Activated CD4-positive, alpha-beta T cell treated with anti-CD3 and anti-CD28 coated beads for 1 hour (primary cell): ENCODE measurements at places on chromosomes 2 and 18.
A peak's percentile ranks its signal among the peaks of the same experiment; 100 is the strongest.

- DNase-seq = no peak
These were observed at the start of gene LYPD6B for GRCh38 chr2:149038442-149039212. TSS of gene LYPD6B (plus strand) at chr2:149038699. CDS start at chr2:149130949, 92,250 bp downstream.

GRCh38 chr2:8882094-8882493 lies 44.7 kb upstream of the KIDINS220 start:
- no peak for DNase-seq

DNA sequence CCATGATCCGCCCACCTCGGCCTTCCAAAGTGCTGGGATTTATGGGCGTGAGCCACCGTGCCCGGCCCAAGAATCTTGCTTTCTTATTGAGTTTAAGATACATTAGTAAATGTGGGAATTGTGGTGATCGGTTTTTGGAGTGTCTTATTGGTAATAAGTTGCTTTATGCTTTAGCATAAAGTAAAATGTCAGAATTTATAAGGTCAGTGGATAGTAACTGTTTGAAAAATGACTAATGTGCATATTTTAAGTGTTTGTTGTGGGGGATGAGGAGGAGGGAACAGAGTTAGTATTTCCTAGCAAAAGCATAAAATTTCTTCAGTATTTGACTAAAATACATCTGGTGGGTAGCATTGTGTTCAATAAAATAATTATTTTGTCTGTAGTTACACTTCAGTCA lies 77.4 kb downstream of the SLC39A10 start:
- DNase-seq = no peak

DNA sequence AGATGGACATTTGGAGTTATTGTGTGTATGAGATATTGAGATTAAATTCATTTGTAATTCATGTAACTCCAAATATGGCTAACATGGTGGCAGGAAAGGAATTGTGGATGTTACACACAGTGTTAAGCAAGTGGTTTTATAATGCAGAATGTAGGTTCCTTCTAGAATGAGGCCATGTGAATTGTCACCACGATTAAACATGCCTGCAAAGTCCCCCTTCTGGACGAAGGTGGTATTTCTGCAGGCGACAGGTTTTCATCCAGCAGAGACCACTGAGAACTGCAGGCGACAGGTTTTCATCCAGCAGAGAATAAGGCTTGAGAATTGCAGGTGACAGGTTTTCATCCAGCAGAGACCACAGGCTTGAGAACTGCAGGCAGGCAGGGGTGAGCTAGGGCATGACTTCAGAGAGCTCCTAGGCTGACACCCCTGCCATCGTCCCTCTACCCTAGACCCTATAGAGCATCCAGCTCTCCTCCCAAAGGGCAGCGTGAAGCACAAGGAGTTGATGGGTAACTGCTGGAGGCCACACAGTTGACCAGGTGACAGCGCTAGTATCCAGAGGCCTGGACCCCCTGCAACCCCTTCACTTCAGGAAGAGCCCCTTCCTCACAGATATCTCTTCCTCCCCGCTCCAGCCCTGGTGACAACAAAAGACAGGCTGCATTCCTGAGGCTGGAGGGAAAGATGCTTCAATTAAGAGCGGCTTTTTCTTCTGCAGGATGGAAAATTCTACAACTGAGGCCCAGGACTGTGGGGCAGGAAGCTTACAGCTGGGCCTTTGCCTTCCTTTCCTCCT lies 175.8 kb downstream of the LOXHD1 start:
- DNase-seq = peak; percentile 34

- no peak for DNase-seq
These were observed 25.4 kb downstream of the ASXL3 start for GRCh38 chr18:33603454-33603853.

- no peak for DNase-seq
These were observed 129.6 kb upstream of the SLC1A4 start for GRCh38 chr2:64859312-64860212.

DNA sequence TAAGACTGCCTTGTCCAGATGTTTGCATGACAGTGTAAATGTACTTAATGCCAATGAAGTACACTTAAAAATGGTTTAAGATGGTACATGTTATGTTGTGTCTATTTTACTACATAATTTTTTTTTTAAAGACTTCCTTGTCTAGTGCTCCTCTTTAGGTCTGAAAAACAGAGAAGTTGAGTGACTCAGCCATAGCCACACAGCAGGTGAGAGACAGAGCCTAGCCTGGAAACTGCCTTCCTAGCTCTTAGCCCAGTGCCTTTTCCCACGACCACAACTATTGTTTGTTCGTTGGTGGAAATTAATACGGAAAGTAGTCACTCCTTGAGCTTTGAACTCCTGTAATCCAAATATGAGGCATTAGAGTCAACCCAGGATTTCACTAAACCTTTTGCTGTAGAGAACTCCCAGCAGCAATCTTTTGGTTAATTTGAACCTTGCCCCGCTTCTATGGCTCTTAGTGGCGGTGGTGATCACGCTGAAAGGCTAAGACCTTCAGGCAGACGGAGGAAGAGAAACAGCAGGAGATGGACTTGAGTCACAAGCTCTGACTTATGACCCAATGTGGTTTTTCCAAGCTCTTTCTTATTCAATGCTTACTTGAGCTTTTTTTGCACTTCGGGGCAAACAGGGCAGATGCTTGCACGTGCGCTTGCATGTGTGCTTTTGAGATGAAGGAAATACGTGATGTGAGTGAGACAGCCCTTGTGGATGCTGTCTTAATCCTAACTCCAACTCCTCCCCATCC lies 21.2 kb downstream of the TRIB2 start:
- DNase-seq = no peak

DNA sequence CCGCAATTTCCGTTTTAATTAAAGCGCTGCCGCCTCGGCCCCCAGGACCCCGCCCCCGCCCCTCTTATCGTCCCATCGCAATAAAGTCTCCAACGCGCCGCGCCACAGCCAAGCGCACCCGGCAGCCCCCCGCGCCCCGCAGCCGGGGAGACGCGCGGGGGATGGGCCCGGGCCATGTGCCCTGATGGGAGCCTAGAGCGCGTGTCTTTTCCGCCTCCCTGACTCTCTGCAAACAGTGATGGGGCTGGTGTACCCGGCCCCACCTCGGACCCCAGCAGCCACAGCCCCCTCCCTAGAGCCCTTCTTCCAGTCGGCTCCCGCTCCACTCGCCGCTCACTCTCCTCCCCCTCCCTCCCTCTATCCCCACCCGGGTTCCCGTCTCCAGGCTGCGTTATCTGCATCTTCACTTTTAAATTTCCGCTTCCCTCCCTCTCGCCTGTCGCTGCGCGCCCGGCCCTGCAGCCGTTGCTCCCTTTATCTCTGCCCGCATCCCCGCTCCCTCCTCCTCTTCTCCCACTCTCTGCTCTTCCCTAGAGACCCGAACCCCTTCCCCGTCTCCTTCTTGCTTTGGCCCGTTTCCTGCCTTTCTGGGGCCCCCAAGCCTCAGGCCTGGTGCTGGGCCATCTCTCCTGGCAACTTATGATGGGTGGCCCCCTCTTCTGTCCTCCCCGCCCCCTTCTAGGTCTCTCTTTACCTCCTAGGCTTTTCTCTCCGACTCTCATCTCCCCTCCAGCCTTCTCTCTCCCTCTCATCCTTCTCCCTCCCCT lies 524 bp upstream of the FEV start:
- no peak for DNase-seq

DNA sequence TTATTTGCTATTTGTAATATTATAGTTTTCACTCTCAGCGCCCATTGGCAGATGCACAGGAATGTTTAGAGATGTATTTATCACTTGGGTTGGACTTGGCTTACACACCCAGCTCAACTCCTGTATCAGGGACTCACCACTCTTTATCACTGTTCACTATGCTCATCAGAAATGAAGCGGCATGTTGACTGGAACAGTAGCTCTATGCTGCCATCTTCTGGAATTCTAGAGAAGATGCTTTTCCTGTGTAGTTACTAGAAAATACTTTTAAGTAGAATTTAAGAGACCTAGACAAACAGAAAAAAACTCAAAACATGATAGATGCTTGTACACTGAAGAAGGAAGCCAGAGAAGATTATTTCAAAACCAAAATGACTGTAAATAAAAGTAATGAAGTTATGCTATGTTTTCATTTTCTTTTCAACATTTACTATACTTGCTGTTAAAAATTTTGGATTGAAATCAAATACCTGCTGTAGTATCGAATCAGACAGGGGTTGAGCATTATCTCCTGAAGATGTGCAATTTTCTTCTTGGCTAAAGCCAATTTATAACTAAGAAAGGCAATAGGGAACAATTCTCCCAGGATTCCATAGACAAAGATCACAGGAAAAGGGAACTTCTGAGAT lies 47.4 kb upstream of the NXPH2 start:
- no peak for DNase-seq

- no peak for DNase-seq
These were observed 613.5 kb downstream of the MBD2 start for GRCh38 chr18:53610957-53611356.

GRCh38 chr2:85799215-85799956 lies 45.6 kb downstream of the ATOH8 start:
- DNase-seq = no peak

GRCh38 chr2:30981510-30981909 lies 156.7 kb downstream of the GALNT14 start:
- DNase-seq = no peak

DNA sequence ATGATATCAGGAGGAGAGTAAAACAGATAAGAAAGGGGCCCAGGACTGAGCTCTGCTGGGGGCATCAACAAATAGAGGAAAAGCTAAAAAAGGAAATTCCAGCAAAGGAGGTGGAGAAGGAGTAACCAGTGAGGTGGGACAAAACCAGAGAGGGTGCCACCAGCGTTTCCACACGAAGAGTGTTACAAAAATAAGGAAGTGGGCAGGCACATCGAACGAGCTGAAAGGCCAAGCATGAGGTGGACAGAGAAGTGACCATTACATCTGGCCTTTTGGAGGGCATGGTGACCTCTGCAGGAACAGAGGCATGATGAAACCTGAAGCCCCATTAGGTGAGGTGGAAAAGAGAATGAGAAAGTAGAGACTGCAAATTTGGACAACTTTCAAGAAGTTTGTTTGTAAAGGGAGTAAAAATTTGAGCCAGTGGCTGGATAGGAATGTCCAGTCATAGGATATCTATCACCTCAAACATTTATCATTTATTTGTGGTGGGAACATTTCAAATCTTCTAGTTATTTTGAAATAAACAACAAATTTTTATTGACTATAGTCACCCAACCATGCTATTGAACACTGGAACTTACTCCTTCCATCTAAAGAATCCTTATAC lies 18.4 kb upstream of the VIT start:
- DNase-seq = no peak

- no peak for DNase-seq
These were observed 98.7 kb upstream of the CCBE1 start for GRCh38 chr18:59795882-59796281.

DNA sequence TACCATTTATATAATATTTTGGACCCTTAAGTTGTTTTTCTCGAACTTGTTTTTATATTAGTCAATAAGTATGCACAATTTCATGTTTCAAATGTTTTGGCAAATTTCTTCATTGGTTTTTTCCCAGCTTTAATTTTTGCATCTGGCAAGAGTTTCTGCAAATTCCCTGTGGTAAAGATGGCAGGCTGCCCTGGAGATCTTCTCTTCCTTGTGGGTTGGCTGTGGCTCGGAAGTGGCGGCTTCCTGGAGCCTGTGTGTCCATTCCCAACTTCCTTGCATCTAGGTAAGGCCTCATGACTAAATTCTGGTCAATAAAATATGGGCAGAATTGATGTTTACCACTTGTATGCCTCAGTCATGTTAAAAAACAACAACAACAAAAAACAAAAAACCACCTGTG lies 818.6 kb downstream of the EPHA4 start:
- no peak for DNase-seq

DNA sequence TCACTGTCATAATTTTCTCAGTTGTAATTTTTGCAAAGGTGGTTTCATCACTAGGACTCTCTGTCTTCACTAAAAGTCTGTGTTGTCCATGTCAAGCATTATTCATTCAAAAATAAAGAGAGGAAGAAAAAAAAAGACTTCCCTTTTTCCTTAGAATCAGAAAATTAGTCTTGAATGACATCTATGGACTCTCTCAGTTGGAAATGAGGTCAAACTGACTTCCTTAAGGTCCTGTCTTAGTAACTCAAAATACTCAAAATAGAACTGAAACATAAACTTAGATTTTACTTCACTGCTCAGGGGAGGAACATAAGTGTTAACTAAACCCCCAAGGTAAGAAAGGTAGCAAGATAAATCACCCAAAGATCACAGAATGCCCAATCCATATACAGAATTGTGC lies 2.2 kb upstream of the ZNF407 start:
- no peak for DNase-seq

DNA sequence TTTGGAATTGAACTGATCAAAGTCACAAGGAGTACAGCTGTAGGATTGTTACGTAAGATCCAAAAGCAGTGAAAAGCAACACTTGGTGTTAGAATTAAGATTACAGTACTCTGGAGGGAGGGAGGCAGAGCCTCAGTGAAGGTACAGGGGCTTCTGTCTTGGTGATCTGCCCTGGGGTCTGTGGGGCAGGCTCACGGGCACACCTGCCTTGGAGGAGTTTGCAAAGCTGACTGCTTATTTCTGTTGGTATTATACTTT lies 114.9 kb downstream of the NCK2 start:
- no peak for DNase-seq

DNA sequence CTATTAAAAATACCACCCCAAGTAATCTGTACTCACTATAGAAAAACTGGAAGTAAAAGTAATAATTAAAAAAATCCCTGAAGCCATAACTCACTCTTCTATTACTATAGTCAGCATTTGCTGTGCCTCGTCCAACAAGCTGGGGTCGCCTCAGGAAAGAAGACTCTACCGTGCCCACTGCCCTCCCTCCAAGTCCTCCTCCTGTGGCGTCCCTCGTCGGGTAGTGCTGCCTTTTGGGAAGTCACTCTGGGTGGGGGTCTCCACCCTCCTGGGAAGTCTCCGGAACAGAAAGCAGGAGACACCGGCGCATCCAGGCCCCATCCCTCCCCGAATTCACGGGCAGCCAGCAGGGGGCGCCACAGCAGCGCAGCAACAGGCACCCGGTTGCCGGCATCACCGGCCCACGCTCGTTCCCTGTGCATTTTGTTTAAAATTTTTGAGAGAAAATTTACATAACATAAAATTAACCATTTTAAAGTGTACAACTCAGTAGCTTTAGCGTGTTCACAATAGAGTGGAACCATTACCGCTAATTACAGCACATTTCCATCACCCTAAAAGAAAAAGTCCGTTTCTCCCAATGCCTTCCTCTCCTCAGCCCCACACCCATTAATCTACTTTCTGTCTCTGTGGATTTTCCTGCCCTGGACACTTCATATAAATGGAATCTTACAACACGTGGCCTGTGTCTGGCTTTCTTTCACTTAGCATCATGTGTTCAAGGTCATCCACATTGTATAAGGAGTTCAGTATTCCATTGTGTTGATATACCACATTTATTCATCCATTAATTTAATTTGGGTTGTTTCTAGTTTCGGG lies 62.2 kb downstream of the ADNP2 start:
- no peak for DNase-seq

DNA sequence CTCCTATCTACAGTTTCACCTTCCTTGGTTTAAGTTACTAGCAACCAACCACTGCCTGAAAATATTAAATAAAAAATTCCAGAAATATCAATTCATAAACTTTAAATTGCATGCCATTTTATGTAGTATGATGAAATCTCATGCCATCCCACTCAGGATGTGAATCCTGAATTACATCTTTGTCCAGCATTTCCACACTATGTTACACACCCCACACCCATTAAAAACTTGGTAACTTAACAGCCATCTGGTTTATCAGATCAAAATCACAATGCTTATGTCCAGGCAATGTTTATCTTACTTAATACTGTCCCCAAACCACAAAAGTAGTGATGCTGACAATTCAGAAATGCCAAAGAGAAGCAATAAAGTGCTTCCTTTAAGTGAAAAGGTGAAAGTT lies 21.6 kb downstream of the CUL3 start:
- no peak for DNase-seq
